ENCODE measurements at places on chromosomes 4 and X.
A peak's percentile ranks its signal among the peaks of the same experiment; 100 is the strongest.

DNA sequence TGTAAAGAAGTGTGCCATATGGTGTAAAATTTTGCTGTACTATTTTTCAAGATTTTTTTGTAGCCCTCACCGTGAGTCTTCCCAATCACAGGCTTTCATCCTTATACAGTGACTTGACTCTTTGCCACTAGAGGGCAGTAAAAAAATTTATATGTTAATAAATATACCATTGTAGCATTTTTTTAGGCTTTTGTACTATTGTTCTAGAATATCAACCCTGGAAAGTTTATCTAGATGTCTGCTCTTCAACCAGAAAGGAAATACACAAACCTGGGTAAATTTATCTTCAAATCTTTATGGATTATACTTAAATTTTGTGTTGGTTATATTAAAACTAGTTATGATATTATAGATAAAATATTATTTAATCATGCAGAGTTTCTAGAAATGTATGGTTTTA lies 235.3 kb downstream of the TENM3 start:
- no peak for DNase-seq

- DNase-seq, result no peak
Observed at GRCh38 chr4:109440948-109441347, 7.3 kb downstream of the SEC24B start.

GRCh38 chr4:176959980-176960379 lies 167.3 kb upstream of the VEGFC start:
- no peak for DNase-seq

GRCh38 chrX:68177542-68177941 lies 255.8 kb downstream of the OPHN1 start:
- DNase-seq, result no peak

GRCh38 chrX:107014936-107015335 lies 14.9 kb upstream of the MORC4 start:
- no peak for DNase-seq

- no peak for DNase-seq
Observed at GRCh38 chrX:86806786-86807185, 658.5 kb downstream of the DACH2 start.

- no peak for DNase-seq
Observed at GRCh38 chr4:51942833-51943215, 77.3 kb downstream of the LRRC66 start.

- no peak for DNase-seq
Observed at GRCh38 chr4:99630857-99631360, 26.7 kb downstream of the C4orf54 start.

DNA sequence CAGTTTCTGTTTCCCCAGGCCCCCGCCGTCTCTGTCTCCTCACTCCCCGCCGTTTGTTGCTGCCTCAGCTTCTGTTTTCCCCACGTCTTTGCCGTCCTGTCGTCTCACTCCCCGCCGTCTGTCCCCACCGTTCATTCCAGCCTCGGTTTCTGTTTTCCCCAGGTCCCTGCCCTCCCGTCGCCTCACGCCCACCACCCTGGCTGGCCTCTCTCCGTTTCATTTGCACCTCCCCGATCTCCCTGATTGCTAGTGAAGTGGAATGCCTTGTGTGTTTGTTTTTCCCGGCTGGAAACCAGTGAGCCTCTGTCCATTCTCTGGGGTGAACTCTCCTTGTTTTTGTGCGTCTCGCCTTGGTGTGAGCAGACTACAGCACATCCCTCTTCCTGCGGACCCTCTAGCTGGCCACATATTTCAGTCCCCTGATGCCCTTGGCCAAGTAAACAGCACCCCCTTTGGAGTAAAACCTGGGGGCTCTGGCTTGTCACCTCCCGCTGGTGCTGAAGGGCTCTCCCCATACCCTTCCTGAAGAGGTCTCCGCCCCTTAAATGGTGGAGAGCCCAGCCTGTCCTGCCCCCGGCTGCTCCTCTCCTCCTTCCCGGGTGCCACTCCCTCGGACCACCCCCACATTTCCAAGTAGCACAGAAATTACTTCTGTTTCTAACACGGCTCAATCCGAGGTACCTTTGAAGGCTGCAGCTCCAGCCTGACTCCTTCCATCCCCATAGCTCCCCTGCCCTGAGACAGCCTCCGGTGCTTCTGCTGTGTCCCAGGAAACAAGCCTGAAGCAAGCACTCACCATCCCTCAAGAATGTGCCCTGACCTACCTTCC lies 13.2 kb downstream of the TMEM175 start:
- no peak for DNase-seq

- no peak for DNase-seq
Observed at GRCh38 chrX:123807835-123808416, 51.9 kb upstream of the XIAP start.

GRCh38 chr4:8848507-8849265 lies 23.0 kb downstream of the HMX1 start:
- DNase-seq, result no peak

- DNase-seq, result no peak
Observed at GRCh38 chr4:108428923-108429322, 191.5 kb upstream of the RPL34 start.

- DNase-seq, result no peak
Observed at GRCh38 chr4:150457802-150458201, 124.1 kb upstream of the MAB21L2 start.

- DNase-seq, result peak; percentile 13
Observed at GRCh38 chrX:73850124-73851013, 287.4 kb downstream of the CHIC1 start.

- peak; percentile 17 for DNase-seq
Observed at GRCh38 chr4:128863312-128864075, 54.0 kb downstream of the JADE1 start.

- DNase-seq, result no peak
Observed at GRCh38 chr4:146370841-146371240, 150.9 kb downstream of the SLC10A7 start.

- DNase-seq, result no peak
Observed at GRCh38 chrX:41005445-41005992, 79.7 kb upstream of the USP9X start.
